ENCODE measurements at places on chromosomes 11 and 22.

- DNase-seq, result no peak
Measured at GRCh38 chr22:22865311-22866072, 22.1 kb upstream of the IGLL5 start.

GRCh38 chr11:93727985-93728791, 13.1 kb downstream of the TAF1D start:
- DNase-seq, result no peak

DNA sequence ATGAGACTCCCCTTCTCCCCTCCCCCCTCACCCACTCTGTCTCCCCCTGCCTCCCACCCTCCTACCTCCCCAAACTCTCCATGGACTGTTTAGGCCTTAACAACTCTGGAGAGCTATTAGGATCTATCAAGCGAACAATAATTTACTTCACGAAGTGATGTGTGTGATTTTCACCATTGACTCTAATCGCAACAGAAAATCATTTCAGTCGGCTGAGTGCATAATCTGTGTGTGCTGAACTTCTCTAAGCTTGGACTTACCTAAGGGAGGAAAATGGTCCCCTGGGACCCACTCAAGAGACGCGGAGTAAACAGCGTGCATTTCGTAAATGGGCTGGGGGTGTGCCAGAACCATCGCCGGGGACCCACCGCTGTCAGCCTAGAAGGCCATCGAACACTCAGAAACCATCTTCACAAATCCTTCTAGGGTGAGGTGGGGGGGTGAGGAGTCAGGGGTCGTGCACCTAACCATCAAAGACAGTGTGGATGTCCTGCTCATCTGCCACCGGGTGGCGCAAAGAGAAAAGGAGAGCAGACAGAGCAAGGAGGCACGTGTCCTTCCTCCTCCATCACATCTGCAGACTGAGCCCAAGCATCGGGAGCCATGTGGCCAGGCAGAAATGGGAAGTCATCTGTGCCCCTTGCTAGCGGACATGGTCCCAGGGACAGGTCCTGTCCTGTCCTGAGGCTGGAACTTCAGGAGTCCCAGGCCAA, 62.1 kb upstream of the NUP50 start:
- DNase-seq, result no peak

- DNase-seq, result no peak
Measured at GRCh38 chr11:11864803-11865202, 23.0 kb downstream of the USP47 start.

GRCh38 chr22:45580726-45581381, 78.2 kb downstream of the FBLN1 start:
- DNase-seq, result no peak

- DNase-seq, result no peak
Measured at GRCh38 chr11:14327116-14327515, 31.9 kb downstream of the RRAS2 start.

- DNase-seq, result no peak
Measured at GRCh38 chr11:44877571-44878497, 72.8 kb downstream of the TP53I11 start.

- DNase-seq, result no peak
Measured at GRCh38 chr22:46012182-46012880, 35.4 kb upstream of the WNT7B start.

DNA sequence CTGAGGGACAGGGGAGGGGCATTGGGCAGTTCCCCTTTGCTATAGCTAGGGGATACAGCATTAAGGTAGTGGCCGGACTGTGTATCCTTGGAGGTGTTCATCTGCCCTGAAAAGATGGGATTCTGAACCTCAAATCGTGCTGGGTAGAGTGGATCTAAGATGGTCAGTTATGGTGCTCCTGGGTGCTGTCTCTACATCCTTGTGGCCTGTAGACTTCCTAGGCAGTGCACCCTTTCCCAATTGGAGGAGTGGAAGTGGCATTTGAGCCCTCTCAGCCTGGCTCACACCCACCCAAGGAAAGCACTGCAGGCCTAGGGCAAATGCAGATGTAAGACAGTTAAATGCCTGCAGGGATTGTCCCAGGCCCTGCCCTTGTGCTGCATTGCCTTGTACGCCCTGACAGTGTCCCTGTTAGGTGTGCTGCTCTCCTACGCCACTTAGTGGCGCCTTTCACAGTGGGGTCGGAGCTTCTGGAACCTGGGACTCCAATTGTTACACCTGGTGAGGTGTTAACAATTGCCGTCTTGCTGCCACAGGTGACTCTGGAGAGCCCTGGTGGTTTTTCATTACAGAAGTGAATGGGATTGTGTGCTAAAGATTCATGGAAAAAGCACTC, 35.0 kb downstream of the PPFIBP2 start:
- DNase-seq, result no peak

GRCh38 chr22:47654922-47655491, 892.6 kb downstream of the TBC1D22A start:
- DNase-seq, result no peak

- no peak for DNase-seq
Measured at GRCh38 chr22:29690476-29690875, 29.3 kb upstream of the CABP7 start.

GRCh38 chr11:30257058-30257457, 26.2 kb downstream of the FSHB start:
- DNase-seq, result no peak

GRCh38 chr22:49350441-49351121, 477.1 kb downstream of the BRD1 start:
- no peak for DNase-seq

- peak; percentile 69 for DNase-seq
Measured at GRCh38 chr11:120952461-120953434, 71.2 kb upstream of the TBCEL start.

DNA sequence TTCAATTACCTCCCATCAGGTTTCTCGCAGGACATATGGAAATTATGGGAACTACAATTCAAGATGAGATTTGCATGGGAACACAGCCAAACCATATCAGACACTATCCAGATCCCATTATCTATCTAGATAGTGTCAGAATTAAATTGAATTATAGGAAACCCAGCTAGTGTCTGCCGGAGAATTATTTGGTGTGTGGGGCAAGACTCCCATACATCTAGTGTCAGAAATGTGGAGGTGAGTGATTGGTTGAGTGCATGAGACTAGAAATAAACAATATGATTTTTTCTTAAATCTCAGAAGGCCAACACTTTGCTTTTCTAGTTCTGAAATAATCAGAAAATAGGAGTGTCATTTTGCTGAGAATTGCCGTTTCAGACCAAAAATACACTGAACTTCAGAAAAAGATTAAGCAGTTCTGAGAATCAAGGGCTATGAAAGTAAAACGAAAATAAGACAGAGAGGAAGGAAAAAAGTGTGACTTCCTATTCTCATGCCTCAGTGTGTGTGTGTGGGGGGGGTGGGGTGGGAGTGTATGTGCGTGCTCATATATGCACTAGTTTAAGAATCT, 21.3 kb downstream of the CASP12 start:
- no peak for DNase-seq

GRCh38 chr11:29008481-29008880, 900.3 kb downstream of the METTL15 start:
- no peak for DNase-seq

DNA sequence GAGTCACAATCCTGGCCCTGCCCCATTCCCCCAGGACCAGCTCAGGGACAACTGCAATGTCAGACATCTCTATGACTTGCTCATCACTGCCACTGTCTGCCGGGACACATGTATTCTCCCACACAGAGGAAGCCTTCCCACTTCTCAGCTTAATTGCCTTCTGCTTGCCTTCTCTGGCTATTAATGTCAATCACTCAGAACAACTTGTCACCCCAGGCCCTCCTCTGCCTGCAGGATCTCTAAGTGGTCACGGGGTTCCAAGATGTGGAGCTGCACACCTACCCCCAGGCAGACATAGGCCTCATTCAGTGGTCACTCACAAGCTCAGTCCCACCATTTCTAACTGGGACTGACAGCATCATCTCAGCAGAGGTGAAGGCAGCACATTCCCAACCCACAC, 15.1 kb downstream of the PLEKHA7 start:
- DNase-seq, result no peak

- peak; percentile 28 for DNase-seq
Measured at GRCh38 chr11:7688238-7688826, 15.0 kb upstream of the CYB5R2 start.

- peak; percentile 28 for DNase-seq
Measured at GRCh38 chr22:50696799-50697561, 24.4 kb downstream of the SHANK3 start.

DNA sequence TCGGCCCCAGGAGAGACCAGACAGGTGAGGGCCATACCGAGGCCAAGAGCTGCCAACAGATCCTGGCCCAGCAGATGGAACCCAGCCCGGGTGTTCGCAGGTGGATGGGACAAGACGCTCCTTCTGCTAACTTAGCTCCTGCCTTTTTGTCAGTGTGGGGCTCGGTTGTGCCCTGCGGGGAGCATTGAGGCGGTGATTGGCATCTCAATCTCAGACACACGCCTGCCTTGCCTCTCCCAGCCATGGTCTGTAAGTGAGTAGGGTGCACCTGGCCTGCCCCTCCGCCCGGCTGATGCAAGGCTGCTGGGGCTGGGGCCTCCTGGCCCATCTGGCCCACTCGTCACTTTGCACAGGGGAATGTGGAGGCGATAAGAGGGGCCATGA, 350.1 kb downstream of the TBC1D22A start:
- no peak for DNase-seq

DNA sequence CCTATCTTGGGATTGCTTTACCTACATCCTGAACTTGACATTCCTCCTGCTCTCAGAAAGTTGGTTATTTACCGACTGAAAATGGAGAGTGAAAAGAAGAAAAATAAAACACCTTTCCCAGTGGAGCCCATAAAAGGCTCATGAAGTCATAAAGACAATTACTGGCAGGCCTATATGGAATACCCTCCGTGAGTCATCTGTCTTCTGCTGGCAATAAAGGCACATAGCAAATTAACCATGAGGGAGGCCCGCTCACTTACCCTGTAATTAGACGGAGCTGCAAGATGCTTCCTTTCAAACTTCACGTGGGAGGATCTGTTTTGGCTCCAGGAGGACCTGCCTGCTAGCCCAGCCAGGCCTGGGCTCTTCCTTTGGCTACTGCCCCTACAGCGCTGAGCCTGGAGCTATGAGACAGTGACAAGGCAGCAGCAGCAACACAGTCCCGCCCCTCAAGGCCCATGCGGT, 540.4 kb downstream of the BUD13 start:
- no peak for DNase-seq

DNA sequence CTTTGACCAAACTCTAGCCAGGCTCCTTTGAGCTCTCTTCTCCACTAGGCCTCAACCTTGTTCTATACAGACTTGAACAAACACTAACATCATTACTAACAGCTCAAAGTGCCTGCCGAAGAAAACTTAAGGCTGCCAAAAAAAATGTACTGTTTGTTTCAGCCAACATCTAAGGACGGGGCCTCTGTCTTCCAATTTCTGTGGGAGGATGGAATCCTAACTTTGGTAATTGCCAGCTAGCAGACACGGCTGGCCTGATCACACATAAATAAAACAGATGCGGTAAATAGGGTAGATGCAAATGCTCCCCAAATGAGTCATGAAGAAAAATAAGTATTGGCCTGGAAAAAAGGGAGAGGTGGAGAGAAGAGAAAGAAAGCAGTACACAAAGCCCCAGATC, 394.3 kb downstream of the TMEM135 start:
- no peak for DNase-seq

GRCh38 chr11:116515664-116516184, 257.1 kb downstream of the BUD13 start:
- no peak for DNase-seq

- DNase-seq, result peak; percentile 10
Measured at GRCh38 chr11:7056828-7057513, 31.8 kb upstream of the RBMXL2 start.

- DNase-seq, result peak; percentile 20
Measured at GRCh38 chr22:36197514-36198146, 4.0 kb downstream of the APOL4 start.

GRCh38 chr11:35237860-35238715, 99.1 kb downstream of the CD44 start:
- DNase-seq, result peak; percentile 31

DNA sequence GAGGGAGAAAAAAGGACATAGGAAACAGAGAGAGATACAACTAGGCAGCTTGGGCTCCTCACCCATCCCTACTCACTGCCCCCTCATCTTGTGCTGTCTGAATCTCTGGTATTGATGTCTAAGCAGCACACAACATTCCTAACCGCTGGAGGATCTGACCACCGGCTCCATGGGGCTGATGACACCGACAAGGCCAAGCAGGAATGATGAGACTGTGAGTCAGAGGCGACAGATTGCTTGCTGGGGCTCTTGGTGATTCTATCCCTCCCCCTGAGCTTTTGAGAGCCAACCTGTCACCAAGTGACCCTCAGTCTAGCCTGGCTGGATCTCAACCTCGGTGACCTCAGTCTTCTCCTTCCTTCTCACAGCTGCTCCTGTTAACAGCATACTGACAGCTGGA, 13.8 kb downstream of the PAMR1 start:
- no peak for DNase-seq

DNA sequence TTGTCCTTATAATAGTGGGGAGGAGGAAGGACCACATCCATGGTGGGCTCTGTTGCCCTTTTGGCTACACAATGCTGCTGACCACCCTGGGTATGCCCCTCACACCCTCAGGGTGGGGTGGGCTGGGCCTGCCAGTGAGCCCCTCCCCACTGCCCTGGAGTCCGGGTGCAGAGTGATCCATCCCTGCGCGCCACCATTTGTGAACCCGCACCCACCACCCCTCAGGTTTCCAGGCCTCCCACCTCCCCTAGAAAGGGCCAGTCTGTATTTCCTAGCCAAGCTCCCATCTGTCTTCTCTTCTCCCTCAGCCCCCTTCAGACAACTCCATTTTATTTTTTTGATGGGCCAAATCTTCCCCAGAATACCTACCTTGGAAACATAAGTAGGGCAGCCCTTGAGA, 25.0 kb downstream of the MS4A10 start:
- no peak for DNase-seq

DNA sequence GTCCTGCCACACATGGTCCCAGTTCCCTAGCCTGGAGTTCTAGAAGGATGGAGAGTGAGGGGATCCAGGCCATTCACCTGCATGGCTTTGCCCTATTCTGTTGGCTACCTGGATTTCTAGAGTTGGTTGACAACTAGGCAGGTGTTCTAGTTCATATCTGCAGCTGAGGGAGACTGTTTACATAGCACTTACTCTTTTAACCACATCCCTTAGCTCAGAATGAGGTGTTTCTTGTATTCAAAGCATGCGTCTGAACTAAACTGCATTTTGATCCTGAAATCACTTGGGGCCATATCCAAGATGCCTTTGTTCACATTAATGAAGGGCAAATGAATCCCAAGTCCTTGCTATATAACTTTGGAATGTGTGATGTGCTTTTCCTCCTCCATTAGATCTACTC, 60.9 kb downstream of the SYT13 start:
- DNase-seq, result no peak

- DNase-seq, result no peak
Measured at GRCh38 chr11:17230867-17231851, 23.4 kb upstream of the PIK3C2A start.

GRCh38 chr22:43743929-43744643, 68.0 kb downstream of the EFCAB6 start:
- no peak for DNase-seq
